ENCODE measurements at places on chromosomes 13 and 19.

DNA sequence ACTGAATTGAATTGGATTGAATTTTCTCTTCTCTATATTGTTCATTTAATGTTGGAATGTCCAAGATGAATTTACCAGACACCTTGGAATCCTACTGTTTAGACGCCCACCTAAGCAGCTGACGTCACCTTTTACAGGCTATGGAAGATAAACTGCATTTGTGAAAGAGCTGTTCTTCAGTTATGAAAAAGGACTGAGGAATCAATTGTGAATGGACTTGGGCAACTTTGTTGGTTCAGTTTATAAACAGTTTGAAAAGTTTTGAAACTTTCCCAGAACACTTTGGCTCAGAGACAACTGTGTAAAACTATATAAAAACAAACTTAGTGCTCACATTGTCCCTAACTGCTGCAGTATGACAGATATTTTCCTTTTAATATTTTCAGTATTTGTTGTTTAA is 590.8 kb upstream of the SPRY2 start:
- no peak for DNase-seq

DNA sequence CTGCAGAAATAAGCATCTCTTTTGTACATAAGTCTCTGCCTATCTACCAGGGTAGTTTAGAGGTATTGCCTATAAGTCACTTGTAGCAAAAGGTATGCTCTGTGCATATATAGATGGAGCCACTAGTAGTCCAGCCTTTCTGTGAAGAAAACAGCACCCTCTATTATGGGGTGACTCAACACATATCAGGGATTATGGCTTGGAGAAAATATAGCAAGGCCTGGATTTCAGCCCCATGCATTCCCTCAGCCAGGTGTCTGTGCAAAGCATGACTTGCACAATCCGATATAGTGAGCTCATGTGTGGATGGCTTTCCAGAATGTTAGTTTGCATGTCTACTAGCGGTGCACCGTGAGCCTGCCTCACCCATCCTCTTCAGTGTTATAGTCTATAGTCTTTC is 13.4 kb upstream of the NALCN start:
- DNase-seq: no peak

GRCh38 chr13:98289339-98289945 is 112.4 kb upstream of the RNF113B start:
- DNase-seq: no peak

- DNase-seq: peak; percentile 92
Measured at GRCh38 chr19:14073261-14073924, 807 bp downstream of the MISP3 start.

DNA sequence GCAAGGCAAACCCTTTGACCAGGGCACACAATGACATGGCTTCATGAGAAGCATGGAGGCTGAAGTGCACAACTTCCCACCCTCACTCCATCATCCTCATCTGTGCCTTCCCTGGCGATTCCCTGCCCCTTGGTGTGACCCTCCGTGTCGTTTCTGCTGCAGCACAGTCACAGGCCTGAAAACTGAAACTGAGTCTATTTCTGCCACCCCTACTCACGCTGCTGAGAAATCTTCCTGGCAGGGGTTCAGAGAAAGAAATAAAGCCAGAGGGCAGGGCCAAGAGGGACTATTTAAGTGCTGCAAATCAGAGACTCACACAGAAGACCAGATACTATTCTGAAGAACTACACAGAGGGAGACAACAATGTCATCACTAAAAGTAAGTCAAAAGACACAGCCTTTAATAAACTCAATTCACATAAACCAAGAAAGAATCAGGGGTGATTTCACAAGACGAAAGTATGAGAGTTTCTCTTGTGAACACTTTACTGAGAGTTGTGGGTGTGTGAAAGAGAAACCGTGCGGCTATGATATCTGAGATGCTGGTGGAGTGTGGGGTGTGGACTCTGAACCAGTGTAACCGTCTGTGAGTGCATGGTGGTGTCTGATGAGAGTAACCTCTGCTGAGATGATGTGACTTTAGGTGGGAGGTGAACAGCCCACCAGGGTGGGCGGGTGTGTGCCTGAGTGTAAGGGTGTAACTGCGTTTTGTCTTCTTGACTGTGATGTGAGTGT is 23.5 kb downstream of the LGALS16 start:
- no peak for DNase-seq

DNA sequence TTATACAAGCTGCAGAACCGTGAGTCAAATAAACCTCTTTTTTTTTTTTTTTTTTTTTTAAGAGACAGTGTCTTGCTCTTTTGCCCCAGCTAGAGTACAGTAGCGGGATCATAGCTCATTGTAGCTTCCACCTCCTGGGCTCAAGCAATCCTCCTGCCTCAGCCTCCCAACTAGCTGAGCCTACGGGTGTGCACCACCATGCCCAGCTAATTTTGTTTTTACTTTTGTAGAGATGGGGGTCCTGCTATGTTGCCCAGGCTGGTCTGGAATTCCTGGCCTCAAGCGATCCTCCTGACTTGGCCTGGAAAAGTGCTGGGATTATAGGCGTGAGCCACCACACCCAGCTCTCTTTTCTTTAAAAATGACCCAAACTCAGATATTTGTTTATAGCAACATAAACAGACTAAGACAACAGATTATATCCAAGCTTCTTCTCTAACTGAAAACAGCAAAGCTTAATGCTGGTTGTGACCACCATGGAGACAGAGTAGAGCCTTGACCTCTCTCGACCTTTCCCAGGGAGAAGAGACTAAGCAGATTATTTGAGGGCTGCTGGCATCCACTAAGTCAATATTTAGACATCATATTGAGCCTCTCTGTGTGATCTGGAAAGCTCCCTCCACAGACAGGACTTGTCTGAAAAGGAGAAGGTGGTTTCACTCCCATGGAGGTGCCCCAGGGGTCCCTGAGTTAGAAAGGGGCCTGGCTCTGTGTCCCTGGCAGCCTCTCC is 150.0 kb downstream of the KCTD15 start:
- DNase-seq: no peak

DNA sequence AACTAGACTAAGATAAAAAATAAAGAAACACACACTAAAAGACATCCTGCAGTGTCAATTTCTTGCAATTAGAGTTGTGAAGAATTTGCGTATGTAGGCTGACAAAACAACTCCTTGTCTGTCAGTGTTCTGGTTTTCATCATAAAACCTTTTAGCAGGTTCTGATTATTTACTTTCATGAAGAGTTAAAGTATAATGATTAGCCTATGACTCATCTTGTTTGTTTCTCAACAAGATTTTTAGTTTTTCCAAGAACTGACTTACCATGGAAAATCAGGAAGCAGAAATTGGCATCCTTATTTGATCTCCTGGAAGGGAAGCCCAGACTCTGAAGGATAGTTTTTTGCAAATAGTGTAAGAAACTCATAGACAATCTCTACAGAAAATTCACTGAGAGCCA is 848.7 kb upstream of the PCDH9 start:
- no peak for DNase-seq

DNA sequence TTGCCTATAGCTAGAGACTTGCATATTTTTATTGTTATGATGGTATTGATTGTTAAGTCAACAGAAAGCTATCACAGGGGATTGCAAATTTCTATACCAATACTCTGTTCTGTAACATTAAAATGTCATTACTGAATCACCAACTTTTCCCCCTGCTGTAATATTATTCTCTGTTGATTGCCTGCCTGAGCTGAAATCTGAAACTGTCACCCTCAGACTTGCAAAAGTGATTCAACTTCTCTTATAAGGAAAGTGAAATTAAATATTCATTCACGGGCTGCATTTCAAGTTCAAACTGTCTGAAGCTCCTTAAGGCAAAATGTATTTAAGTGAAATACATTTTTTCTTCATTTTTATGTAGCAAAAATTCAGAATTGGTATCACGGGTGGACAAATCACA is 723.2 kb downstream of the PCDH9 start:
- no peak for DNase-seq

DNA sequence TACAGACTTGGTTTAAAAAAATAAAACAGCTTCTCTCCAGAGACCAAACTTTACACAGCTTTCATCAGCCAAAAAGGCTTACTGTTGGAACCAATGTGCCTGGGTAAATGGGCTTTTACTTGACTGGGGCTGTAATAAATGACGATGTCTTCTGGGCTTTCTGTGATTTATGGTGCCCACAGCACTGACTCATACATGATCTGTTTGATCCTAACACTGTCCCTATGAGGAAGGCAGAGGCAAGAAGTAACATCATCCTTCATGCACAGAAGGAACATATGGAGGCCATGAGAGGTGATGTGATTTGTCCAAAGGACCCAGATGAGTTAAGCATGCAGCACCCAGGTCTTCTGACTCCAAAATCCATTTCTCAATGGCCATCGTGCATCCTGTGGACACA is 77.4 kb downstream of the DOCK9 start:
- no peak for DNase-seq

- no peak for DNase-seq
Measured at GRCh38 chr13:113947311-113948033, 26.4 kb downstream of the C13orf46 start.

GRCh38 chr13:36163286-36163685 is 32.1 kb upstream of the DCLK1 start:
- DNase-seq: no peak

- no peak for DNase-seq
Measured at GRCh38 chr19:45768655-45768983, 433 bp downstream of the SIX5 start.

DNA sequence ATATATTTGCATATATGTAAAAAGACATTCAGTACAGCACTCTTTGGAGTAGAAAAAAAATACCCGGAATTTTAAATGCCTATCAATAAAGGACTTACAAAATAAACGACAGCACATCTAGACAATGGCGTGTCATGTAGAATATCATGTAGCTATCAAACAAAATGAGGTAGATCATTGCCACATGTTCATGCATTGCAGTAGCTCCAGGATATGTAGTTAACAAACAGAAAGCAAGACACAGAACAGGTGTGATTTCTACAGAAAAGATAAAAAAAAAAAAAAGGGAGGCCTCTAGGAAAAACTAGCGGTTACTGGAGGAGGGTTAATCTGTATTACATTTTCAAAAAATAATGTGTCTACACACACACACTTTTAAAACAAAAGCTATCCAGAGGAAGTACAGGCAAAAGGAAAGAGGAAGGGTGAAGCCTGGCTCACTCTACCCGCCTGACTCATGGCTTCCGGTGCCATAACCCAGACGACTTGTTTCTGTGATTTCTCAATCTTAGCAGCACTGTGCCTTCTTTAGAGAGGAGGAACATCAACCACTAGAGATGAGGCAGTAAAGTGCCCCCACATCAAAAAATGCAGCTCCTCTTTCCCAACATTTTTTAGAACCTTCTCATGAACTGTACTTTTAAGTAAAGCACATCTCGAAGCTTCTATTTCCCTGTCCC is 6.9 kb downstream of the KCTD12 start:
- peak; percentile 34 for DNase-seq

DNA sequence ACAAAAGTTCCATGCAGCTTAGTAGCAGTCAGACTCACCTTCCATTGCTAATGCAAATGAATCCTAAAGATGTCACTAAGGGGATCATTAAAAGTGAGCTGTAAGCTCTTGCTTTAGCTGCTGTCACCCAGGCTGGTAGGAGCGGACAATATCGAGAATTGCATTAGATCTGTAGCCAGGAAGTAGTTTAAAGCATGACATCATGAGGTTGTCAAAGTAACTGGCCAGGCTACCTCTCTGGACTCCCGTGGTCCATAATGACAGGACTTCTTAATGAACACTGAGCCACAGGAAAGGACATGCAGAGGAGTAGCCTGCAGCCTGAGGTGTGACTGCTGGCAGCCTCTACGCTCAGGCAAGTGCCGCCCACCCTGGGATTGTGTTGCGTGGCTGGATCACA is 522.3 kb upstream of the NBEA start:
- DNase-seq: peak; percentile 8

DNA sequence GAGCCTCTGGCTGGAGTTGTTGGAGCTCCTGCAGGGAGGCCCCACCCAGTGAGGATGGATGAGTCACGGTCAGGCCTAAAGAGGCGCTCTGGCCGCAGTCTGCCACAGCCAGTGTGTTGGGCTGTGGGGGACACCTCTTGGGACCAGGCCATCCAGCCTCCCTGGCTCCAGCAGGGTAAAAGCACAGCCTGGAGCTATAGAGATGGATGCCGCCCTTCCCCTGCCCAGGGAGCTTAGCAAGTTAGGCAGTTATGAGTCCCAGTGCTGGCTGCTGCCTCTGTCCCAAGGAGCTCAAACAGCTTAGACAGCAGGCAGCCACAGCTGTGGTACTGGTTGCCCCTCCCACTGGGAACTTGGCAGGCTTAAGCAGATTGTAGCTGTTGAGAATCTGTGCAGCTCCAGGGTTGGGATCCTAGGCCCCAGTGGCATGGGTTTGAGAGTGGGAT is 100.9 kb downstream of the NDFIP2 start:
- no peak for DNase-seq

GRCh38 chr19:15280048-15280725 is 47.9 kb upstream of the EPHX3 start:
- DNase-seq: no peak

DNA sequence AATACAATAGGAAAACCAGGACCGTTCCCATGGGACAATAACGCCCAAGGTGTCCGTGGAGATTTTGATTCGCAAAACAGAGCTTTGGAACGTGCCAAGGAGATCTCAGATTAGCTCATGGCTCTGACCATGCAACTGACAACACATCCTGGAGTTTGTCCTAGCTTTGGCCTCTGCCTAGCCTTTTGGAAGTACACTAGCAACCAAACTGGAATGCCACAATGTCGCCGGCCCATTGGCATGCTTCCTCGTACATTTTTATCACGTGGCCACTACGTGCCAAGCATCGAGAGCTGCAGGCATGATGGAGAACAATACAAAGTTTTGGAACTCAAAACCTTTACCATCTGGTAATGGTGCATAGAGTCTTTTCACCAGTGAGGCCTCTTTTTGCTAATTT is 256.5 kb downstream of the DCLK1 start:
- DNase-seq: no peak

GRCh38 chr13:28717170-28717569 is 1.6 kb downstream of the SLC46A3 start:
- no peak for DNase-seq

Measured in SK-N-SH (cell line).